ENCODE measurements at places on chromosomes 1 and 21. TPM values are rescaled to one million over a fixed set of nuclear protein-coding genes. Genes with fewer than 3 reads are reported as not detected.

S100A16 gene
- total RNA-seq: 76.2 TPM

ITGB2 gene
- 17.3 TPM for total RNA-seq

ZBED6 gene
- 34.2 TPM for total RNA-seq

EPHA2 gene
- 62.2 TPM for total RNA-seq

HPCAL4 gene
- total RNA-seq: 0.92 TPM

TBX19 gene
- 1.2 TPM for total RNA-seq

SELE gene
- total RNA-seq: 9.9 TPM

RAB7B gene
- total RNA-seq: 10.7 TPM

SPRR1A gene
- not detected for total RNA-seq

USP16 gene
- total RNA-seq: 39.1 TPM

AGO3 gene
- 29.7 TPM for total RNA-seq

BCAN gene
- total RNA-seq: 1.5 TPM
